ENCODE measurements at places on chromosomes 16 and 17. TPM values are rescaled to one million over a fixed set of nuclear protein-coding genes. Genes with fewer than 3 reads are reported as not detected.

Gene GALR2
- 1.1 TPM for total RNA-seq

DNA sequence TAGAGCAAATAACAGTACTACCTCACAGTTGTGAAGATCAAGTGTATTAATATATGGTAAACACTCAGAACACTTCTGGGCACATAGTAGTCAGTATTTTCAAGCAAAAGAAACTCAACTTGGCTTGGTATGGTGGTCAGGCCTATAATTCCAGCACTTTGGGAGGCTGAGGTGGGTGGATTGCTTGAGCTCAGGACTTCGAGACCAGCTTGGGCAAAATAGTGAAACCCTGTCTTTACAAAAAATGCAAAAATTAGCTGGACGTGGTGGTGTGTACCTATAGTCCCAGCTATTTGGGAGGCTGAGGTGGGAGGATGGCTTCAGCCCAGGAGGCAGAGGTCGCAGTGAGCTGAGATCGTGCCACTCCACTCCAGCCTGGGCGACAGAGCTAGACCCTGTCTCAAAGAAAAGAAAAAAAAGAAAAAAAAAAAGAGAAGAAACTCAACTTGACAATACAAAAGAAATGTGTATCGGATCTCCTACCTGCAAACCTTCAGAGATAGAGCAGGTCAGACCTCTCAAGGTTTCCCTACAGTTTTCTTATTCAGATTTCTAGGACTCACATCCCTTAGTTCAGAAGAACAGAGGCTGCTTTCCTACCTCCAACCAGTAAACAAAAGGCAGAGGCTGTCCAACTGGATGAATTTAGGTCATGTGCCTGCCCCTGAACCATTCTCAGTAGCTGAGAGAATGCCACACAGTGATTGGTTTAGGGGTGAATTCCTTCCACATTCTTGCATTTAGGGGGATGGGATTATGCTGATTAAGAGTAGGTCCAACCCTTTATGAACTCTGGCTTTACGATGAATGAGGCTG lies 1.7 kb upstream of the KPNA2 start:
- no peak for DNase-seq

GRCh38 chr17:10754861-10755591 lies 25.2 kb upstream of the TMEM220 start:
- DNase-seq = no peak

DNA sequence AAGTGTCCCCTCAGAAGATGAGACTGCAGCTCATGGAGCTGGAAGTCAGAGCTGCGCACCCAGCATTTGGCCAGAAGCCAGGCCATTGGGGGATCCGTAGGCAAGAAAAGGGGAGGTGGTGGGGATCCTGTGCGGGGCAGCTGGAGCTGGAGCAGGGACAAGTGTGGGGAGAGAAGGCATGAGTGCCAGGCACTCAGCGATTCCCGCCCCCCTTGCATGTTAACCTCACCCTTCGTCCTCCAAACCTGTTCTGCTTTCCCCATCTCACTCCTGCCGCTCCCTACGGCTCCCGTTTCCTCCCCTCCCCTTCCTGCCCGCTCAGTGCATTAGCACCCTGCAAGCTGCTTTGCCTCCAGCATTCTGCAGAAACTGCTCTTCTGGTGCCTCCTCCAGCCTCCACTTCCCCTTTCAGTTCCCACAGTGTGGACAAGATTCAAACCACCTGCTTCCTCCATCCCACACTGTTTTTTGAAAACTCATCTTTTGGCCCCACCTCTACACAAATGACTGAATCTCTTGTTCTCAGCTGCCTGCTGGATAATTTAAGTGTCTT lies 5.6 kb downstream of the ALOX15 start:
- no peak for DNase-seq

GRCh38 chr16:66188917-66189725 lies 177.4 kb upstream of the CDH5 start:
- no peak for DNase-seq

Measured in progenitor cell of endocrine pancreas (in vitro differentiated cells).